ENCODE measurements at places on chromosomes 12 and 14.

- no peak for DNase-seq
These were observed 23.5 kb downstream of the BHLHE41 start for GRCh38 chr12:26101350-26101734.

DNA sequence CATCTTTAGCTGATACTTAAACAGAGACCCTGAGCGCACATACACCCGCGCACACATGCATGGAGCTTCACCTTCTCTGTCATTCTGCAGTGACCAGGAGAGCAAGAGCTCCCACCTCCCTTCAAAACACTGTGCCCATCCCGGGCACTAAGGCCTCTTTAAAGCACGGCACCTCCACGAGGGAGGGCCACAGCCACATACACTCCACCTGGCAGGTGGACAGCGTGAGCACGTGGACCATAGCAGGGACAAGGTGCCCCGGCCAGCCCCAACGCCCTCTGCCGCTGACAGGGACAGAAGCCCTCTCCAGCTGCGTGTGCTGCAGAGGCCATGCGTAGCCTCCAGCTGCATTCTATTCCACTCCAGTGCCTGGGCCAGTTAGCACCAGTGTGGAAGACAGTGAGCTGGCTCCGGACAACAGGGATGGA is 5.4 kb downstream of the GAPDH start:
- DNase-seq = no peak

DNA sequence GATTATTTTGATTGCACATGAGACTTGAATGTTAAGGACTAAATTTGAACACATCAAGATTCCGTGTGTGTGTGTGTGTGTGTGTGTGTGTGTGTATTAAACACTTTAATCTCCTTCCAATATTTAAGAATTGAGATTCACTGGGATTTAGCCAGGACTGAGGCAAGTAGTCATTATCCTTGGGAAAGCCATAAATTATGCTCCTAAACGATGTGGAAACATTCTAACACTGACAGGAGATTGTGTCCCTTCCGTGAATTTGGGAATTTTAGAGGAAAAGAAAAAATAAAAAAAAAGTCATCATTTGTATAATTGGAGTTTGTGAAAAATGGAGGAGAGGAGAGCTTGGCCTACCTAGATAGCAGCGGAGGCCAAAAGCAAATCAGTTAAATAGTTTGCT is 212.9 kb downstream of the DUSP6 start:
- no peak for DNase-seq

GRCh38 chr12:11657511-11657910 is 8.0 kb downstream of the ETV6 start:
- no peak for DNase-seq

DNA sequence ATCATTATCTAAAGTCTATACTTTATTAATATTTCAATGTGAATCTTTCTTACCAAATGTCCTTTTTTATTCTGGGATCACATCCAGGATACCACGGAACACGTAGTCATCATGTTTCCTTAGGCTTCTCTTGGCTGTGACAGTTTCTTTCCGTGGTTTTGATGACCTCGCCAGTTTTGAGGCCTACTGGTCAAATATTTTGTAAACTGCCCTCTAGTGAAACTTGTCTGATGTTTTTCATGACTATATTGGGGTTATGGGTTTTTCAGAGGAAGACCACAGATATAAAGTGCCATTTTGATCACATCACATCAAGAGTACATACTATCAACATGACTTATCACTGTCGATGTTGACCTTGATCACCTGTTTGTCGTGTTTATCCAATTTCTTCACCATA is 14.1 kb upstream of the SERPINA6 start:
- no peak for DNase-seq

- no peak for DNase-seq
These were observed 307.5 kb downstream of the EMP1 start for GRCh38 chr12:13504074-13504473.

- DNase-seq = peak; percentile 84
These were observed at the start of gene NXPH4 for GRCh38 chr12:57216014-57216911. Gene NXPH4 (plus strand): TSS chr12:57216794. CDS start chr12:57216970, 176 bp downstream.

- no peak for DNase-seq
These were observed 2.8 kb downstream of the VPS29 start for GRCh38 chr12:110498984-110499706.

DNA sequence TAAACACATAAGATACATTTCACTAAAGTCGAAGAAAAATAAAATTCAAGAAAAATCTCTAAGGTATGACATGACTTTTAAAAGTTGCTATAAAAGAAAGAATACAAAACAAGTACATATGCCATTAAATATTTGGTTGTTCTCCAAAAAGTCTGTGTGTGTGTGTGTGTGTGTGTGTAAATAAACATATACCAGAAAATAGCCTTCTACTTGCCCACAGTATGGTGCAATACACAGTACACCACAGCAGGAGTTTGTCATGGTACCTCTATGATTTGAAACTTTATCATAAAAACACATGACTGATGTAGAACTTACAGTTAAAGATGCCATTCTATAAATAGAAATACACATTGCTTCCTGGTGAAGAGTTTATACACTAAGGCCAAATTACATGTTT is 692.7 kb upstream of the MGAT4C start:
- DNase-seq = no peak

DNA sequence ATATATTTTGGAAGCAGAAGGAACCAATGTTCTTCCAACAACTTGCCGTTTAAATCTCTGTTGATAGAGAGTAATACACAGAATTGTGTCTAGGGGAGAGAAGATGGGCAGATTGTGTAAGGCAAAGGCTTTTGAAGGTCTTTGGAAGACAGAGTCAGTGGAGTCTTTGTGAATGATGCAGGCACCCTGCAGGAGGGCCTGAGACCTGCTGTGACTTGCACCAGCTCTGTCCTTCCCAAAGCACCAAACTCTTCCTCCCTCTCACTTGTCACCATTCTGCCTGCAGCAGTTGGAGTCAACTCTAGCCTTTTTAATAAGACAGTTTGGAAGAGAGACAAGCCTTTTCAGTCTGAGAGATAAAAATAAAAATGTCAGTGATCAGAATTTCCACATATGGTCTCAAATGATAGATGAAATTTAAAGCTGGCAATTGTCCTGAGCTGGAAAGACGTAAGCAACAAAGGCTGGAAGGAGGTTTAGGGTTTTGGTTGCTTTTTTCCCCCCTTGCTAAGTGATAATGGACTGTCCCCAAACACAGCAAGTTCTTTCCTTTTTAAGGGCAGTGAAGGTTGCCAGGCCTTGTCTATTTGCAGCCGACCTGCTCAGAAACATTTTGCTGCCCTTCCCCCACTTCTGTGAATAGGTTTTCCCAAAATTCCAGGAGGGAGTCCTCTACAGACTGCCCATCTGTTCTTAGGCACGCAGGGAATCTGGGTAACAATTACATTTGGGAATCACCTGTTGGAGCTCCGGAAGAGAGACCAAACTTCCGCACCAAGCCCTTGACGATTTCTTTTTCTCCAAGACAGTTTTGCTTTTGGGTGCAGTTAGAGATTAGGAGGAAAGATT is 103.0 kb upstream of the NTF3 start:
- DNase-seq = no peak
